ENCODE measurements at places on chromosomes 16 and 17.

- DNase-seq, result no peak
Observed at GRCh38 chr16:85665929-85666328, 22.8 kb downstream of the GINS2 start.

GRCh38 chr17:69912805-69913204 lies 162.2 kb upstream of the KCNJ16 start:
- no peak for DNase-seq

GRCh38 chr16:51545951-51546350 lies 394.9 kb upstream of the SALL1 start:
- DNase-seq, result no peak

DNA sequence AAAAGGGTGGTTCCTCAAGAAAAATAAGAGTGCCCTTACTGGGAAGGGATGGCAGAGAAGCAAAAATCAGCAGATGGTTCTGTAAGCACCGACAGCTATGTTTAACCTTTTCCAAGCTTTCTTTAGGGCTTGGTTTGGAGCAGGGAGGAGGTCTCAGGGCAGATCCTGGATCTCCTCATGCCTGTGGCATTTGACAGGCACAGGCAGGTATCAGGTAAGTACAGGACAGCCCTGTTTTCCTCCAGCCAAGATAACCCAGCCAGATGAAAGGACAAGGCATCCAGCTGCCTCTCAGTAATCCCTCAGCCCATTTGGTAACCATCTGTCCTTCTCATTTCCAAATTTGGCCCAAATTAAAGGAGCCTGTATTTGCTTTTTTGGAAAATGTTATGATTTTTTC lies 141.5 kb downstream of the TOX3 start:
- no peak for DNase-seq

- DNase-seq, result no peak
Observed at GRCh38 chr17:57078274-57078673, 6.8 kb upstream of the AKAP1 start.

GRCh38 chr16:58127033-58127556 lies 2.1 kb downstream of the CFAP20 start:
- DNase-seq, result peak; percentile 44

DNA sequence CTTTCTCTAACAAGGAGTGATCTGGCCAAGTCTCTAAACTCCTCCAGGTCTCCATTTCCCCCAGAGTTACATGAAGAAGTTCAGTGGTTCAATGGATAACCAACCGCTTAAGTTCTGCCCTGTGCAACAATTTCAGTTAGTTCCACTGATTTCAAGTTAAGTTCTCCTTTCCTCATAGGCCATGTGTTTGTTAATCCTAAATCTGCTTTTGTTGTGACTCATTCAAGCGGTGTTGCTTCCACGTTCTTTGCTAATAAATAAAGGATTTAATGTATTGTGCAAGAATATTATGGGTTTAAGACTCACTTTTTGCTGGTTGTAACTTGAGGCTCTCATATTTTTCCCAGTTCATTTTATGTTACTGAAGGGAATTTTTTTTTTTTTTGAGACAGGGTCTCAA lies 36.3 kb downstream of the GNA13 start:
- DNase-seq, result peak; percentile 53

DNA sequence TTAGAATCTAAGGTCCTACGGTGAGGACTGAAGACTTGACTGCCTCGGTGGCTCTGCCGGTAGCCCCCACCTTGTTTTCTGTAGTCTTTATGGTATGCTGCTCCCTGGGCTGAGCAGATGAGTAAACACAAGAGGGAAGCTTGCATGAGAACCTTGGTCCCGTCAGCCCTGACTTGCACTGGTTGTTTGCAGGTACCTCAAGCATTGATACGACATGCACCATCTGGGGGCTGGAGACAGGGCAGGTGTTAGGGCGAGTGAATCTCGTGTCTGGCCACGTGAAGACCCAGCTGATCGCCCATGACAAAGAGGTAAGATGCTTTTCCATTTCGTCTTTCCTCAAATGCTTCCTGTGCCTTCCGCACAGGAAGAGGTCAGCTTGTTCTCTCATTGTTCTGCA lies 21.1 kb upstream of the TACO1 start:
- DNase-seq, result no peak

DNA sequence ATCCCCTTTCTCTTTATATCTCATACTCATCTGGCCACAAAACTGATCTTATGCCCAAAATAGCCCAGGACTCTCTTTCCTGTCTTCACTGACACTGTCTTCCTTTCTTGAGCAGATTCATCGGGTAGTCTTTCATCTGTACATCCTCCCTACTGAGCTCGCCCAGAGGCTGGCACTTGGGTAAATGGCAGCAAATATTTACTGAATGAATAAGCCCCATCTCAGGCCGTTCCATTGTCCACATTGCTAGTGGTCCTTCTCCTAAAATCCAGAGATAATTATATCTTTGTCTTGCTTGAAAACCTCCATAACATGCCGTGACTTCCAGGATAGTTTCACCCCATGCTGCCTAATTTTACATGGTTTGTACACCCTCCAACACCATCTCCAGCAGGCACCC lies 158.1 kb upstream of the SDK2 start:
- no peak for DNase-seq

DNA sequence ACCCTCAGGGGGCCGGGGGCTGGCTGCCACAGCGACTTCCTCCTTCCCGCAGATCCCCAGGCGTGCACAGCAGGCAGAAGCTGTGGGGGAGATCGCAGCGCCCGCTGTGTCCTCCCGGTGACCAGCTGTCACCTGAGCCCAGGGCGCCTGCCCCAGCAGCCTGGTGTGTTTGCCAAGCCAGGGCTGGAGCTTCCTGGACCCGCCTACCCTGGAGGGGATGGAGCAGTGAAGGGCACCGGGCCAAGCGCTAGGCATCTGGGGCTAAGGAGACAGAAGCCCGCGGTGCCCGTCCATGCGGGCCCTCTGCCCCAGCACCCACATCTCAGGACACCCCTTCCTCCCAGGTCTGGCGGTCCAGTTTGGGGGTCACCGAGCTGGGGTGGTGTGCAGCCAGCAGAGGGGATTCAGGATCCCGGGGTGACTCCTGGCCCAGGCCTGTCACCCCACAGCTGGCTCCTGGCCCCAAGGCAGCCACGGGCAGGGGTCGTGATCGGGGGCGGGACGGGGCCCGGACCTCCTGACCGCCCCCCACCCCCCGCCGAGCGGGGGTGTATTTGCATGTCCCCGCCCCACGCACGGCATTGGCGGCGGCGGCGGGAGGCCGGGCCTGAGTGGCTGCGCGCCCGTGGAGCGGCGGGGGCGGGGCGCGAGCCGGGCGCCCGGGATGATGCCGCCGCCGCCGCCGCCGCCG lies at the start of gene RAB26:
Gene RAB26 (plus strand): TSS at position 645 of the 691 bp plus-strand sequence. CDS start 159 bp downstream, outside the sequence.
- peak; percentile 50 for DNase-seq

GRCh38 chr17:11969565-11969964 lies 27.7 kb downstream of the ZNF18 start:
- no peak for DNase-seq

GRCh38 chr16:55499951-55500529 lies 8.8 kb upstream of the LPCAT2 start:
- DNase-seq, result peak; percentile 100

GRCh38 chr17:75684924-75685323 lies 17.8 kb downstream of the SAP30BP start:
- peak; percentile 80 for DNase-seq

DNA sequence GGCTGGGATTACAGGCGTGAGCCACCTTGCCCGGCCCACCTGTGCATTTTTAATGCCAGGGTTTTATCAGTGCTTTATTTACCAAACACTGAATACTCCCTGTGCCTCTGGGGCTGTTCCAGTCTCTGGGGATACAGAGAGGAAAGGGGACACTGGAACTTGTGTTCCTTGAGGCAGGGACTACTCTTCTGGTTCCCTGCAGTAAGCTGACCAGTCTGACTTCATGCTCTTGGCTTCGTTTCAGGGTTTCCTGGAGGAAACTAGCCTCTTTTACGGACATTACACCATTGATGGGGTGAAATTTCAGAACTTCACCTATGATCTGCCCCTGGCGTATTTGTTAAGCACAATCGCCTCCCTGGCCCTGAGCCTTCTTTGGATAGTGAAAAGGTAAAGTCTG lies 37.4 kb upstream of the COQ7 start:
- no peak for DNase-seq

DNA sequence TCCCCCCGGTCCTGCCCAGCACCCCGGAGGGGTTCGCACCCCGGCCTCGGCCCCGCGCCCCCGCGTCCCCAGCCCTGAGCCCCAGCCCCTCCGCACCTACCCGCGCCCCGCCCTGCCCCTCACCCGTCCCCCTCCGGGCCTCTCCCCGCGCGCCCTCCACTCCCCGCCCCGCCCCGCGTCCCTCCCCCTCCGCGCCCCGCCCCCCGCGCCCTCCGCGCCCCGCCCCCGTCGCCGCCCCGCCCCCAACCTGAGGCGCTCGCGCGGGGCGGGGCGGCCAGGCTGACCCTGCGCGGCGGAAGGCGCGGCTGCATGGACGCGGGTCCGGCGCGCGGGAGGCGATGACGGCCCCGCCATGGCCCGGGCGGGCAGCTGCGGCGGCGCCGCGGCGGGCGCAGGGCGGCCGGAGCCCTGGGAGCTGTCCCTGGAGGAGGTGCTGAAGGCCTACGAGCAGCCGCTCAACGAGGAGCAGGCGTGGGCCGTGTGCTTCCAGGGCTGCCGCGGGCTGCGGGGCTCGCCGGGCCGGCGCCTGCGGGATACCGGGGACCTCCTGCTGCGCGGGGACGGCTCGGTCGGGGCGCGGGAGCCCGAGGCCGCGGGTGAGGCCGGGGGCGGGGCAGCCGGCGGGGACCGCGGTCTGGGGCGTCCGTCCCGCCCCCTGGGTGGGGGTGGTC lies at the start of gene SPIRE2:
Gene SPIRE2 (plus strand): TSS at position 277 of the 671 bp plus-strand sequence. CDS start 76 bp downstream, at position 353.
- peak; percentile 77 for DNase-seq
